ENCODE measurements at places on chromosomes 2 and 18.

DNA sequence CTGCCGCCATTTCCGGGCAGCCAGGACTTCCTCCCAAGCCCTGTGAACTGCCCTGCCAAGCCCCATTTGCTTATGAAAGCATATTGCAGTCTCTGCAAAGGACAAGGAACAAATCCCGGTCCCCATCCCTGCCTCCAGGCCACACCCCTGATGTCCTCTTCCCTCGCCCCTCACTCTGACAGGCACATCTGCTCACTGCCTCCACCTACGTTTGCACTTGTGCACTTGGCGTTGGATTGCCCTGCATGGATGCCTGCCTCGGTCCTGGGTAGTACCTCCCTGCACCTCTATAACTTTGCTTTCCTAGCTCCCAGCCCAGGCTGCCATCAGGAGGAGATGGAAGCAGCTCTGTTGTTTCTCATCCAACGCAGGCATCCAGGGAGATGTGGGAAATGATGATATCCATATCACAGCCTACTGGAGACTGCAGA is 19.6 kb upstream of the RPL31 start:
- no peak for DNase-seq

DNA sequence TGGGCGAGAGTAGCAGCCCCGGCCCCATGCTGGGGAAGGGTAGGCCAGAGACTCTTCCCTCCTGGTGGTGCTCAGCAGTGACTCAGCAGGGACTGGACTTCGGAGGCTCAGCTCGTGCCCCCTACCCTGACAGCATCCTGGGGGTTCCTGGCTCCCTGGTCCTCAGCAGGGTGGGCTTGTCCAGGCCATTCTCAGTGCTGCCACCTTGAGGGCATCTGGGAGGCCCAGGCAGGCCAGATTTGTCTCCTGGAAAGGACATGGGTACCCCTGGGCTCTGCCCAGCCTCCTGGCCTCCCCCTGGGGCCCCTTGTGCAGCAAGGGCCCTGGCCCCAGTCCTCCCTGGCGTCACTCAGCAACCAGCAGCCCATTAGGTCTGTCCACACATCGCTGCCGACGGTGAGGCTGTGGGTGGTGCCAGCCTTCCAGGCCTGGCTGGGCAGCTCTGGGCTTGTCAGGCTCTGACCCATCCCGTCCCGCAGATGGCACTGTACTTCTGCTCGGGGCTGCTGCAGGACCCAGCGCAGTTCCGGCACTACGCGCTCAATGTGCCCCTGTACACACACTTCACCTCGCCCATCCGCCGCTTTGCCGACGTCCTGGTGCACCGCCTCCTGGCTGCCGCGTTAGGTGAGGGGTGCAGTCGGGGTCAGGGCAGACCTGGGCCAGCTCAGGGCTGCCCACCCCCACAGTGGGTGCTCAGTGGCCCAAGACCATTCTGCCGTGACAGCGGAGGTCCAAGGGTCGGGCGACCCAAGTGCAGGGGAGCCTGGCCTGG is 45.0 kb upstream of the ALPP start:
- no peak for DNase-seq

GRCh38 chr2:101030866-101031554 is 28.9 kb downstream of the RPL31 start:
- no peak for DNase-seq

- no peak for DNase-seq
Observed at GRCh38 chr2:122565364-122565763, 809.9 kb downstream of the TSN start.

GRCh38 chr18:76727589-76727988 is 94.8 kb upstream of the ZNF236 start:
- no peak for DNase-seq

- no peak for DNase-seq
Observed at GRCh38 chr18:25222648-25223047, 129.3 kb downstream of the ZNF521 start.

GRCh38 chr2:129056309-129056958 is 737.8 kb upstream of the HS6ST1 start:
- DNase-seq: no peak

- DNase-seq: no peak
Observed at GRCh38 chr2:240850756-240851077, 17.9 kb upstream of the AGXT start.

- DNase-seq: no peak
Observed at GRCh38 chr18:21439431-21439846, 161.1 kb downstream of the ESCO1 start.

DNA sequence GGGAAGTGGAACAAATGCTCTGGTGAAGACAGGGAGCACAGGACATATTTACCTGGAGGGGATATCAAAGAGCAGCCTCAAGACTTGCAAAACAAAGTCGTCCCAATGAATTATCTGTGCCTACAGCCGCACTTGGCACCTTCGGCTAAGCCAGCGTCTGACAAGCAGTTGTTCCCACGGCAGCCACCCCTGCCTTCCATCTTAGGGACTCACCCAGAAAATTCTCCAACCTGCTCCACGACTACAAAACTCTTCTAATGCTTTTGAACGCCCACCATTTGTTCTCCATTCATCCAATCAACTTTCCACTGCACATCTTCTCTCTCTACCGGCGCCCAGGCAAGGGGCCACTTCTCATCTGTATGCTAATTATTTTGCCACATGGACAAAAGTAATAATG is 7.0 kb downstream of the MYT1L start:
- no peak for DNase-seq

- no peak for DNase-seq
Observed at GRCh38 chr2:239790721-239791120, 234.4 kb downstream of the NDUFA10 start.

DNA sequence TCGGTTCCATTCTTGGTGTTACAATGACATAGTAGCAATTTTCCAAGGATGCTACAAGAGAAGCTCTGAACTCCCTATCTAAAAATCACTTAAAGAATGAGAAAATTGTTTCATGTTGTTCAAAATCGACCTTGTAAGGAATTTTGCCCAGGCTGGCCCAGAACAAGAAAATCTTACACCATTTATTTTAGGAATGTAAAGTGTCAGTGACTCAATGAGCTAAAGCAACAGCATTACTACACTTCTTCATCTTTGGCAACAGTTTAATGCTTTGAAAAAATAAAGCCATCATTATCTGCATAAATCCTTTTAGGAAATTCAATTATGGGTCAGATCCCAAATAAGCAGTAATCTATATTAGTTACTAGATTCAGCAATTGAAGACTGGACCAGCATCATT is 38.6 kb downstream of the SLC25A12 start:
- DNase-seq: no peak

DNA sequence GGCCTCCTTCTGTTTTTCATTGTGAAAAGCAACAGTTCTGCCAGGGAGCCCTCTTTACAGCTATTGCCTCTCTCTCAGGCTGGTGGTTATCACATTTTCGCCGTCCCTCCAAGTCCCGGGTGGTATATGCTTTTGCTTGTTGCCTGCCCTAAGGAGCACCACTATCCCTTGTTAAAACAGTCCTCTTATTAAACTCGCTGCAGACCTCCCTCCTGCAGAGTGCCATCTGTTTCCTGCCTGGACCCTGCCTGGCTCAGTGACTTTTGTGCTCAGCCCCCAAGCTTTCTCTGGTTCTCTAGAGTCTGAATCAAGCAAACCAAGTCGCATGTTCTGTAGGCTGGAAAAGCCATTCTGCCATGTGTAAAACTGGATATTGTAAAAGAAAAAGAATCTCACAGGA is 72.1 kb upstream of the FHL2 start:
- no peak for DNase-seq

- no peak for DNase-seq
Observed at GRCh38 chr2:53549497-53549896, 218.1 kb upstream of the CHAC2 start.

GRCh38 chr2:231904161-231904611 is 22.0 kb downstream of the NPPC start:
- no peak for DNase-seq

DNA sequence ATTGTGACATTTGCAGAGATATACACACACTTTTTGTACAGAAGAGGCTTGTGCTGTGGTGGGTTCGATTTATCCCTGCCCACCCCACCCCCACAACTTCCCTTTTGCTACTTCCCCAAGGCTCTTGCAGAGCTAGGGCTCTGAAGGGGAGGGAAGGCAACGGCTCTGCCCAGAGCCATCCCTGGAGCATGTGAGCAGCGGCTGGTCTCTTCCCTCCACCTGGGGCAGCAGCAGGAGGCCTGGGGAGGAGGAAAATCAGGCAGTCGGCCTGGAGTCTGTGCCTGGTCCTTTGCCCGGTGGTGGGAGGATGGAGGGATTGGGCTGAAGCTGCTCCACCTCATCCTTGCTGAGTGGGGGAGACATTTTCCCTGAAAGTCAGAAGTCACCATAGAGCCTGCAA is 40.0 kb downstream of the STEAP3 start:
- DNase-seq: no peak

GRCh38 chr2:710867-711665 is 33.9 kb upstream of the TMEM18 start:
- no peak for DNase-seq

DNA sequence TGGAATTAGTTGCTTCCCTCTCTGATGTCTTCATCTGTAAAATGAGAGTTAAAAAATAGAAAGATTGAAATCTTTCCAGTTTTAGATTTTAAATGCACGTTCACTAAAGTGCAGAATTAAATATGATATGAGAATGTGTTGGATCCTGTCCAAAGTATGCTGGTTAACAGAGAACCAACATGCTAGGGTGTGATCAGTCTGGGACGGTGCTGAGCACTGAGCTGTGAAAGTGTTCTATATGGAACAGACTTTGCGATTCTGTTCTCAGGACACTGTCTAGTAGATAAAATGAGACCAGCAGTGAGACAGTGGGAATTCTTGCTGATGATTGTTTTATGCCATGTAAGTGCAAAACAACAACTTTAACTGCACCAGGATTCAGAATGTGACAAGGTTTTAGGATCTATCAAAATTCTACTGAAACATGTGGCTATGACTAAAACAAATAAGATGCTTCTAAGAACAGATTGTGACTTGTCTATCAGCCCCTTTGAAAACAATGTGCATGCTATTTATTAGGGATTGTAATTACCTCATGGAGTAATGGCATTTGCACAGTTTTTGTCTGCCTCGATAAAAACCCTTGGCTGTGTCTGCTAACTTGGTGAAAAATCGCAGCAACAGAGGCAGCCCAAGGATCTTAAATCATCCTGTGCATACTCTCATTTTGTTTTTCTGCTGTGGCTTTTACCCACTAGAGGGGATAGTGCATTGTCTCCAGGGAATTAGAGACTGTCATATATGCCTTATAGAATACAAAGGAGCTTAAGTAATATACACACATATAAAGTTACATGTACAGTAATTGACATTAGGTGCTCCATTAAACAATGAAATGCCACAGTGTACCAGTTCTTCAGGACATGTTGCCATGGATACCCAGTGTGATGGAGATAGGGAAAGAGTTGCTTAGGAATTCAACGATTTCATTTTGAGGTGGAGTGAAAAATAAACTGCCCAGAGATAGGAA is 55.1 kb downstream of the MAP3K20 start:
- DNase-seq: no peak

DNA sequence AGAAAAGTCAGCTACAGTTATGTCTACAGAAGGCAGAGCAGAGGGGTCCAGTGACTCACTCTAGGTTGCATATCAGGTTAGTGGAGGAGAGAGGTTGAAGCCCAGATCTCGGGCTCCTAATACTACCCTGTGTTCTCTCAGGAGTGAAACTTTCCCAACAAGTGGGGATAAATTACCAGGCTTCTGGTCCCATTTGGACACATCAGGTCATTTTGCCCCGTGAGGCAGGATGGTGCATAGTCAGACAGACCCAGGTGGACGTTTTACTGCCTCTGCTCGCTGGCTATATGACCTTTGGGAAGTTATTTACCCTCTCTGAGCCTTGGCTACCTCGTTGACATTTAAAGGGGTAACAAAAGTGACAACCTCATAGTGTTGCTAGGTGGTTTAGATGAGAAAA is 128.0 kb upstream of the REV1 start:
- DNase-seq: no peak

DNA sequence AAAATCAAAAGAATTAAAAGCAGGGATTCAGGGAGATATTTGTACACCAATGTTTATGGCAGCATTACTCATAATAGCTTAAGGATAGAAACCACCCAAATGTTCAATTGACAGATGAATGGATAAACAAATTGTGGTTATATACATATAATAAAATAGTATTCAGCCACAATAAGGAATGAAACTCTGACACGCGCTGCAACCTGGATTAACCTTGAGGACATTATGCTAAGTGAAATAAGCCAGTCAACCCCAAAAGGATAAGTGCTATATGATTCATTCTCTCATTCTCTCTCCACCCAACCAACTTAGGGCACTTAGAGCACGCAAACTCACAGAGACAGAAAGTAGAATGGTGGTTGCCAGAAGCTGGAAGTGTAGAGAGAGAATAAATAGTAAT is 216.8 kb upstream of the SLC14A2 start:
- DNase-seq: no peak

DNA sequence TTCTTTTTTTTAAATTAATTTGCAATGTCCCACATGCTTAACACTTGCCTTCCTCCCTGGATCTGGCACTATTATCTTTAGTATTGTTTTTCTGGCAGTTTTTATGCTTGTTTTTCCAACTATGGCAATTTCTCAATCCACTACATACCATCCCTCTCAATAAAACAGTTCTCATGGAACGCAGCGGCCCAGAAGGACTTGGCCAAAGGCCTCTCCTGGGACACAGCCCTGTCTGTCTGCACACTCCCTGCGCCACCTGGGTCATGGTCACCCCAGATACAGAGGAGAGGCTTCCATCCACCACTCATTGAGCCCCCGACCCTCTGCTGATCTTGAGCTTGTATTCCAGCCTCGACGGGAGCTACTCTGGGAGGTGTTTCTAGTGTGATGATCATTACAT is 91.2 kb downstream of the TWIST2 start:
- DNase-seq: no peak
